ENCODE measurements at places on chromosomes 1 and 21.

GRCh38 chr1:6800745-6801144 lies 15.5 kb downstream of the CAMTA1 start:
- DNase-seq, result no peak

DNA sequence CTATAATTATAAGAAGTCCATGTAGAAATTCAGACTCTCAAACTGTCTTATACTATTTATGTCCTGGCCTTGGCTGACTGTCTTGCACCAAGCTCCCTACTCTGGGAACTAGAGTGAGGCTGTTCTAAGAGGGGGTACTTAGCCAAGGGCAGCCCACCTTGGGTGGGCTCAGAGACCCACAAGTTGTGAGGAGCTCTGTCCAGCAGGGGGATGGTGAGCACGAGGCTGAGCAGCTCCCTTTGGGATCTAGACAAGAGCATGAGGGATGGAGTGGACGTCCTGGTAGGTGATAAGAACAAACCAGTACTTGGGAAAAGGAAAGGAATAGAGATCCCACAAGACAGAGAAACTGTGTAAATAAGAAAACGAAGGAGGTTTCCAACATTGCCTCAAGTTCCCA lies 127.1 kb upstream of the SLC44A3 start:
- DNase-seq, result no peak

- no peak for DNase-seq
Observed at GRCh38 chr1:225813214-225813964, 3.5 kb downstream of the EPHX1 start.

- no peak for DNase-seq
Observed at GRCh38 chr1:209840611-209841010, 12.8 kb downstream of the UTP25 start.

- DNase-seq, result no peak
Observed at GRCh38 chr1:108045460-108045859, 80.5 kb upstream of the VAV3 start.

GRCh38 chr1:116097626-116098025 lies 13.6 kb upstream of the MAB21L3 start:
- no peak for DNase-seq

- no peak for DNase-seq
Observed at GRCh38 chr1:147618771-147619170, 51.6 kb downstream of the ACP6 start.

- no peak for DNase-seq
Observed at GRCh38 chr1:200380589-200381021, 29.2 kb downstream of the ZNF281 start.
